ENCODE measurements at places on chromosomes 1 and 21.
A peak's percentile ranks its signal among the peaks of the same experiment; 100 is the strongest.

DNA sequence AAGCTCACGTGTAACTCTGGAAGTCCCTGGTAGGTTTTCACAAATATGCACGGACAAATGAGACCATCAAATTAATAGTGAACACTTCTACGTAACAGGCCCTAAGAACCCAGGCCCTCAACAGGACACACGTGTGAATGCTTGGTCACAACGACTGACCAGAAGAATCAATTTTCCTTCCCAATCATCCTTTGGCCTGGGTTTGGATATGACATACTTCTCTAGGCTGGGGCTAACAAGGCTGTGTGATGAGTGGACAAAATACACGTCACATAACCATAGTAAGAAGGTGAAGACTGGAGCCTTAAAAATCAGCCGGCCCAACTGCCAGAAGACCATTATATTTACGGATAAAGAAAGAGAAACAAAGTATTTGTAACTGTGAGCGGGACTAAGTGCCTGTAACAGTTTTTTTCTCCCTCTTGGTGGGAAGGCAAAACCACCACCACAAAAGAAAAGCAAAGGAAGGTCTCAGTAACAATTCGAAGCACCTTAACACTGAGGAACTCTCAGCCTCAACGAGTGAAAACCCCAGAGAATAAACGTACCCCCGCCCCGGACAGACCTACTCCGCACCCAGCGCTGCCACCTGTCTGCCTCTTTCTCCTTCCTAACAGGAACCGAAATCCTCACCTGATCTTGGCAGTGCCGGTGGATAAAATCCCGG is 450 bp downstream of the SDE2 start:
- no peak for DNase-seq

DNA sequence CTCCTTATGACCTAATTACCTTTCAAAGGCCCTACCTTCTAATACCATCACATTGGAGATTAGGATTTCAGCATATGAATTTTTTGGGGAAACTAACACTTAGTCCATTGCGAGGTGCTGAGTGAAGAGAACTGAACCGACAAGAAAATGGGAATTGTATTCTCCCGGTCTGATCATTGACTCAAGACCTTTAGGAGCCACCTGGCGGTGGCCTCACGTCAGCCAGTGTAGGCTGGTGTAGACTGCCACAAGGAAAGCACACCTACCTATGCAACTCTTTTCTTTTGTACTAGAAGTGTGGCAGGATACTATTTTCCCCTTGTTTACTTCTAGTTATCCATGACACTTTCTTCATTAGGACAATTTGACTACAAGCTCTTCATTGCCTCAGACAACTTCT is 333.5 kb upstream of the B3GALT2 start:
- DNase-seq: no peak

DNA sequence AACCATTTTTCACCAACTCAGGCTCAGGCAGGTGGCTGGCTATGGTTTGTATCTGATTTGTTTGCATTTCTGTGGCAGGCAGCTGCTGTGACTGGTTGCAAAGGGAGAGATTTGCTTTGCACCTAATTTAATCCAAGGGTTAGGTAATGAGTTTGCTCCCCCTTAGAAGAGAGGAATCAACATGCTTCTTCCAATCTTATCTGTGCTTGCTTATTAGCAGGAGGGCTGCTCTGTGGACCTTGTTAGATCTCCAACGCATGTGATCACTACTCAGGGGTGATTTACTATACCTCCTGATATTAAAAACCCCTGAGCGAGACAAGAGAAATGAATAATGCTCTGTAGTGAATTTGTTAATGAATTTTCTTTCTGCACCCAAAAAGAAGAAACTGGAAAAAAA is 20.5 kb downstream of the OLFML3 start:
- no peak for DNase-seq

DNA sequence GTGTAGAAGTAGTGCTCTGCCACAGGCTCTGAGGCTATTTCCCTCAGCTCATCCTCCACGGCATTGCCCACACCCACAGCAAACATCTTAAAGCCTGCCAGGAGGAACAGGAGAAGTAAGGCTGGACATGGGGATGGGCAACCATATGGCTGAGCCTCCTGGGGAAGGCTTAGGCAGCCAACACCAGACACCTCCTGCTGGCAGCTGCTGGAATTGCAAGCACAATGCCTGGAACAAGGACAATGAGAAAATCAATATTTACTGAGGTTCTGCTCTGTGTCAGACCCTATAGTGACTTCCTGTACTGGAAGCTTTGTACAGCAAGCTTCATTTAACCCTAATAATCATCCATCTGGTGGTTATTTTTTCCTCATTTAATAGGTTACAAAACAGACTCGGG is 8.2 kb downstream of the MATN1 start:
- DNase-seq: peak; percentile 55

DNA sequence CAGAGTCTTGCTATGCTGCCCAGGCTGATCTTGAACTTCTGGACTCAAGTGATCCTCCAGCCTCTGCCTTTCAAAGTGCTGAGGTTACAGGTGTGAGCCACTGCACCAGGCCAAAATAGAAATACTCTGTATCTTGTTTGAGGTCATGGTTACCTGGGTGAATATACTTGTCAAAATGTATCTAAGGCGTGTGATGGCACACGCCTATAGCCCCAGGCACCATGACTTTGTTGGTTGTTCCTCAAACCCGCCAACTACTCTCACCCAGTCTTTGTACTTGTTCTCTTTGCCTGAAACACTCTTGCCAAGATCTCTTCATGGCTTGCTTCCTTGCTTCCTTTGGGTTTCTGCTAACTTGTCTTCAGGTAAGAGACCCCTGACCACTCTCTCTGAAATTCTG is 38.0 kb upstream of the RGS5 start:
- DNase-seq: no peak

DNA sequence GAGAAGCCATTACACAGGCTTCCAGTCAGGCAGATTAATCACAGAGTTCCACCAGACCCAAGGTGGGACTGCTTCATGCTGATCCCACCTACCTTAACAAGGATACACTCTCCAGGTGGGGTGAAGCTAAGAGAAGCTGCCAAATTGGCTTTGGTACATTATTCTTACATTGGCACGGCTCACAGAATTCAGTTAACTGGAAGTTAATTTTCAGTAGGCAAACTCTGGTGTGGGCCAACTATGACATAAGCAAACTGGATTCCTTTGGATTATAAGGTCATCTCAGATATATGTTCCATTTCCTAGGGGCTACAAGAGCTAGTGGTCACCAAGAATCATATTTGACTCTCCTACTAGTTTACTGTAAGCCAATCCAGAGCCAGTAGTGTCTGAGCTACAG is 448.8 kb upstream of the BEND5 start:
- DNase-seq: no peak

DNA sequence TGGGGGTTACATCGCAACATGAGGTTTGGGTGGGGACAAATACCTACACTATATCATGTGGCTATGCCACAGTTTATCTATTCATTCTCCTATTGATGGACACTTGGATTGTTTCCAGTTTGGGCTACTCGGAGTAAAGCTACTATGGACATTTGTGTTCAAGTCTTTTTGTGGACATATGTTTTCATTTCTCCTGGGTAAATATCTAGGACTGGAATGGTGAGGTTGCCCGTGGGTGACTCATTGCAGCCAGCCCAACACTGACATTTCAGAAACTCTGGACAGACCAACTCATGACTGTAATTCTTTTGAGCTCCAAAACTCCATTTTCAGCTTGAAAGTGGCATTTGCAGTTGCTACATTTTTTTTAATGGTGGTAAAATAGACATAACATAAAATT is 82.7 kb downstream of the KAZN start:
- no peak for DNase-seq

GRCh38 chr1:83632906-83633305 is 366.0 kb downstream of the TTLL7 start:
- DNase-seq: peak; percentile 48

DNA sequence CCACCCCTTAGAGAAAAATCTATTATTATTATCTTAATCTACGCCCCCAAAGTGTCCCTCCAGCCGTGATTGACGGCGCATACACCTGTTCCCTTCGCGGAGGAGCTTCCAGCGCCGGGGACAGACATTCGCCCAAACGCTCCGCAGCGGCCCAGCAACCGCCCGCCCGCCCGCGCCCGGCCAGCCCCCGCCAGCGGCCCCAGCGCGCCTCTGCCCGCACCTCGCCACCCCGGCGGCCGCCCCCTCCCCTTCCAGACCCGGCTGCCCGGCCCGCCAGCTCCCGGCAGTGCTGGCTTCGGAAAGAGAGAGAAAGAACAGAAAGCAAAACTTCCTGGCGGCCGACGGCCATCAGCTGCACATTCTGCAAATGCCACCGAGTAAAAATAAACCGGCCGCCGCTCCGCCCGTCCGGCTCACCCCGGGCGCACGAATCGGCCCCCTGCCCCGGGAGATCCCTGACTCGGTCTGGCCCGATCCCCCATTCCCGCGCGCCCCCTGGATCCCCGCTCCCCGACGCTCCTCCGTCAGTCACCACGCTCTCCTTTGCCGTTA is 1.6 kb downstream of the CASZ1 start:
- DNase-seq: peak; percentile 31

DNA sequence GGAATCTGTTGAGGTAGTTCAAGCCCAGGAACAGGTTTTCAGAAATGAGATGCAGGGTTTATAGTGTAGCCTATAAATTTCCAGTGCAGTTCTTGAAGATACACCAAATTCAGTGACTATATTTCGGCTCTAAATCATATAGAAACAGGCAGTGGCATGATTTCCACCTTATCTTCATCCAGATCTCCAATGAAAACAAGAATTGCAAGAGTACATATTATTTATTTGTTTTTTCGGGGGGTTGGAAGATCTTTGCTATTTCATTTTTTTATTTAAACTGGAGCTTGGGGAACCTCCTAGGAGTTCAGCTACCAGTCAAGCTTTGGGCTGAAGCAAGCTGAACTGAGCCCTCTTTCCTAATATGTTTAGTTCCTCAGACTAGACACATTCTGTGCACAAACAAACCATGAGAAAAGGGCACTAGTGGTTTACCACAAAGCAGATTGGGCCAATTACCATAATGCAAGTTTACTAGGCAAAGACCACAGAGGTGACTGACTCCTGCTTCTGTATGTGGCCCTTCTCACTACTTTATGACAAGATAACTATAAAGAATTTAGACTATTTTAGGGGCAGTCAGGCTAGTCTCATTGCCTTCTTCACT is 68.5 kb downstream of the RGS2 start:
- DNase-seq: no peak

DNA sequence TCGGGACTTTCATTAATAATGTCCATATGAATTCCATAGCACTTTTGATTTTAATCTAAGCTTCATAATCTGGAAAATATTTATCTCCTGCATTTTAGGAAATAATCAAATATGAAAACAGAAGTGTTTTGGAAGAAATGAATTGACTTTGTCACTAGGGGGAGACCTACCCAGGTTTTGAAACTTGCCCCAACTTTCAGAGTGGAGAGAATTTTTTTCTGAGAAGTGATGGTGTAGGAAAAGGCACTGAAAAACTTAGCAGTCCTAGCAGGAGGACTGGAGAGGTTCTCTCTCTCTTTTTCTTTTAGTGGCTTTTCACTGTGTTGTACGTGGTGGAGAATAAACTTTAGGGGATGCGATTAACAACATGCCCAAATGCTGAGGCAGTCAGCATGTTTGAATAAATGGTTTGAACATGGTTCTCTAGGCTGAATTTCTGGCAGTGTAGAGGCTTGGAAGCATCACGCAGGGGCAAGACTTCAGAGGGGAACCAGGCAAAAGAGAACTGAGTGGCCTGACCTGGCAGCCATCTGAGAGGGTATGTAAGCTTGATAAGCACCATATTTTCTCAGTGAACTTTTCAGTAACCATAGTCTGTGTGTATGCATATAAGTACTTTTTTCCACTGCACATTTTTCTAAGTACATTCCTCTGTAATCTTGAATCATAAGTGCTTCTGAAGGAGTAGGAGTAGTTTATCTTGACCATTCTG is 68.3 kb upstream of the NEK7 start:
- DNase-seq: peak; percentile 16

DNA sequence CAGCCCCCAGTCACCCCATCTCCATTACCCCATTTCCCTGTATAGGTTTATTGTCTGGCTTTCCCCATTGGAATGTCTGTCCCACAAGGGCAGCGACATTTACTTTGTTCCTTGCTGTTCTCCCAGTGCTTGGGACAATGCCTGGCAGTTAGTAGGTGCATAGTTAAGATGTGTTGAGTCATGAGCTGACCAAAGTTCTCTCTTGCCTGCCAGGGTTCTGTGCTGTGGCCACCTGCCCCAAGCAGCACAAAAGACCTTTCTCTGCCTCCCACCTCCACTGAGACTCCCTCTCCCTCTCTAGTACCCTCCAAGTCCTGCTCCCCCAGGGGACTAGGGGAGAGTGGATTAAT is 40.0 kb downstream of the TMCO4 start:
- no peak for DNase-seq

GRCh38 chr1:36415661-36416326 is 18.1 kb upstream of the LSM10 start:
- DNase-seq: no peak

DNA sequence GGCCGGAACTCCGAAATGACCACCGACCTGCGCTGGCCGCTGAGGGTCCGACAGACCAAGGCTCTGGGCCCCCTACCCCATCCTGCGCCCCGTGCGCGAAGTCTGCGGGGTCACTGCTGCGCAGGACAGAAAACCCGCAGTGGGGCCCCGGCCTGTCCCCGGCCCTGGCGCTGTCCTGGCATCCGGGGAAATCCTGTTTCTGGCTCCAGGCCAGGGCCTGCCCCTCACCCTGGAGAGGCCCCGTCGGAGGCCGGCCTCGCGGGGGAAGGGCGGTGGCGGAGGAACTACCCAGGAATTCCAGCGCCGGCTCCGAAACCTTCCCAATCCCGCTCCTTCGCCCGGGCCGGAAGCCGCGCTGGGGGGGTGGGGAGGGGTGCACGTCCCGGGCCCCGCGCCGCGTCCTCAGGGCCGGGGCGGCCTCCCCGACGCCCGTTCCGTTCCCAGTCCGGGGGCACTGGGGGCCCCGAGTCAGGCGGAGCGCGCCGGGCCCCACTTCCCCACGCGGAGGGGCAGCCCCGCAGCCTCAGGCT is 77.0 kb downstream of the MORN1 start:
- DNase-seq: peak; percentile 55

DNA sequence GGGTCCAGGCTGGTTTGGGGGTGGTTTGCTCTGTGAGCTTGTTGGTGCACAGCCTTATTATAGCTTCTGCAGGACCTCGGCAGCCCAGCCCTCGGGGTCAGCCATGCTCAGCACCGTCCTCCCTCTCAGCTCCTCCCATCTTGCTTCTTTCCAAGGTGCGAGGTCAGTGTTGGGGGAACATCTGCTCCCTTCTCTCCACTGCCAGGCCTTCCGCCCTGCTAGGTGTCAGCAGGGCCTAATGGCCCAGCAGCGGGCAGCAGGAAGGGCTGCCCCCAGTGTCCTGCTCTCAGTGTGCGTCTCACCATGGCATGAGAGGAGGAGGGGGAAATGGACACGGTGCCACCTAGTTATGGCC is 36.5 kb upstream of the LRRC3 start:
- no peak for DNase-seq

Measured in activated CD4-positive, alpha-beta T cell treated with anti-CD3 and anti-CD28 coated beads for 36 hours (primary cell).